ENCODE measurements at places on chromosomes 12 and 14.

DNA sequence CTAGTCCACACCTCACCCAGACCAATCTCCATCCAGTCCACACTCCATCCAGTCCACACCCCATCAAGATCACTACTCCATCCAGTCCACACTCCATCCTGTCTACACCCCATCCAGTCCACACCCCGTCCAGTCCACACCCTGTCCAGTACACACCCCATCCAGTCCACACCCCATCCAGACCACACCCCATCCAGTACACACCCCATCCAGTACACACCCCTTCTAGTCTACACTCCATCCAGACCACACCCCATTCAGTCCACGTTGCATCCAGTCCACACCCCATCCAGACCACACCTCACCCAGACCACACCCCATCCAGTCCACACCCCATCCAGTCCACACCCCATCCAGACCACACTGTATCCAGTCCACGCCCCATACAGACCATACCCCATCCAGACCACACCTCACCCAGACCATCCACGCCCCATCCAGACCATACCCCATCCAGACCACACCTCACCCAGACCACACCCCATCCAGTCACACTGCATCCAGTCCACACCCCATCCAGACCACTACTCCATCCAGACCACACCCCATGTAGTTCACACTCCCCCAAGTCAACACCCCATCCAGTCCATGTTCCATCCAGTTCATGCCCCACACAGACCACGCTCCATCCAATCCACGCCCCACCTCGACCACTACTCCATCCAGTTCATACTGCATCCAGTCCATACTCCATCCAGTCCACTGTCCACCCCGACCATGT is 116.6 kb upstream of the RTL1 start:
- no peak for DNase-seq

- DNase-seq = no peak
Measured at GRCh38 chr14:91113829-91114078, at the start of gene DGLUCY. Gene DGLUCY, plus strand, starts transcription at chr14:91114073. Its CDS starts 46,222 bp downstream, at chr14:91160295.

DNA sequence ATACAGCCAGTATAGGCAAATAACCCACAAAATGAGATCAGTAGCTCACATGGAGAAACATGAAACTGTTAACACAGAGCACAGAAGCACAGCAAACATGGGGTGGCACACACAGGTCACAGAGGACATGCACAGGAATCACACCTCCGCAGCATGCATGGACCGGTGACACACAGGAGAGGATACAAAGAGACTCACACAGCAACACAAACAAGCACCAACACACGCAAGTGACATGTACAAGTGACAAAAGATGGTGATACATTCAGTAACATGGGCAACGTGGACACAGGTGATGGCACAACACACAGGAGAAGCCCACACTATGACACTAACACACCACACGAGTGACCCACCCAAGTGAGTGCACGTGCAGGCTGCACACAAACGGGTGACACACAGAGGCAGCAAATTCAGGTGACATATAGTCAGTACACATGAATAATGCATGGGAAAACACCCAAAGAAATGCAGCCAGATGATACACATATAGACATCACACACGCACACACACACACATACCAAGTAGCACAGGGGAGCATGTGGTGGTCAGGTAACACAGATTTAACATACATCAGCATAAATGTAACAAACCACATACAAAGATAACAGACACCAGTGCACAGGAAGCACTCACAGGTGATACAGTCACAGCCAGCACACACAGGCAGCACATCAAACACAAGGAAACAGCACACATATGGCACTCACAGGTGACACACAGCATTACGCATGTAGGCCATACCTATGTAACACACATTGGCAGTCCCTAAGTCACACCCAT is 216.0 kb upstream of the SFSWAP start:
- no peak for DNase-seq

DNA sequence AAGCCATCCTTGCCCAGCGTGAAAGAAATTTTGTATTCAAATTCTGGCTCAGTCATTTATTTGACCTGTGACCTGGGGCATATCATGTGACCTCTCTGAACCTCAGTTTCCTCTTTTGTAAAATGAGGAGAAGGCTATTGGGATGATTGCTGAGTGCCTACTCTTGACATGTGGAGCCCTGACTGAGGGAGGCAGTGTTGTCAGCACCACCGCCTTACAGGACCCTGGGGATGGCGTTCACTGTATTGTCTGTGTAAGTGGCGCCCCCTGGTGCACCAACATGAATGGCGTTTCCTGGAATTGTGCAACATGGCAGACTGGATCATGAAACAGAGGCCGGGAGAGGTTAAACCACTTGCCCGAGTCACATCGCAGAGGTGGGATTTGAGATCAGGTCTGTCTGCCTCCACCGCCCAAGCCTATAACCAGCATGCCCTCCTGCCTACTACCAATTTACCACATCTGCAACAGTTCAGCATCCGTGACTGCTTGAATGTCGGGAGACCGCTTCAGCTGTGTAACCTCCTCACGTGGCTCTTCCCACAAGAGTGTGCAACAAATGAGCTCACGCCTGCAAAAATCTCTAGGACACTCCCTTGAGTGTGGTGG is 20.1 kb upstream of the CCDC63 start:
- DNase-seq = peak; percentile 82

DNA sequence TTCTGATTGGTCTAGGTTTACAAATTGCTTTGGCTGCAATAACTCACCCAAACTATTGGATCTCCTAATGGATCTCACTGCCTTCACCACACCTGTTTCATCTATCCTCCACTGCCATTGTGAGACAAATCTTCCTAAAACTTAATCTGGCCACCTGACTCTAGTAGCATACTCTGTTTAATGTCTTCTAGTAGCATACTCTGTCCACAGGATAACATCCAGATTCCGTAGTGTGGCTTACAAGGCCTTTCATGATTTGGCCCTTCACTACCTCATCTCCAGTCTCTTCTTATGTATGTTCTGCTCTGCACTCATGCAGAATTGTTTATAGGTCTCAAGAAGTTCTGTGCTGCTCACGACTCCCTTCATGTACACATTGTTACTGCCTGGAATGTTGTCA is 10.0 kb downstream of the HSD17B6 start:
- DNase-seq = no peak
